ENCODE measurements at places on chromosomes 12 and 14.

DNA sequence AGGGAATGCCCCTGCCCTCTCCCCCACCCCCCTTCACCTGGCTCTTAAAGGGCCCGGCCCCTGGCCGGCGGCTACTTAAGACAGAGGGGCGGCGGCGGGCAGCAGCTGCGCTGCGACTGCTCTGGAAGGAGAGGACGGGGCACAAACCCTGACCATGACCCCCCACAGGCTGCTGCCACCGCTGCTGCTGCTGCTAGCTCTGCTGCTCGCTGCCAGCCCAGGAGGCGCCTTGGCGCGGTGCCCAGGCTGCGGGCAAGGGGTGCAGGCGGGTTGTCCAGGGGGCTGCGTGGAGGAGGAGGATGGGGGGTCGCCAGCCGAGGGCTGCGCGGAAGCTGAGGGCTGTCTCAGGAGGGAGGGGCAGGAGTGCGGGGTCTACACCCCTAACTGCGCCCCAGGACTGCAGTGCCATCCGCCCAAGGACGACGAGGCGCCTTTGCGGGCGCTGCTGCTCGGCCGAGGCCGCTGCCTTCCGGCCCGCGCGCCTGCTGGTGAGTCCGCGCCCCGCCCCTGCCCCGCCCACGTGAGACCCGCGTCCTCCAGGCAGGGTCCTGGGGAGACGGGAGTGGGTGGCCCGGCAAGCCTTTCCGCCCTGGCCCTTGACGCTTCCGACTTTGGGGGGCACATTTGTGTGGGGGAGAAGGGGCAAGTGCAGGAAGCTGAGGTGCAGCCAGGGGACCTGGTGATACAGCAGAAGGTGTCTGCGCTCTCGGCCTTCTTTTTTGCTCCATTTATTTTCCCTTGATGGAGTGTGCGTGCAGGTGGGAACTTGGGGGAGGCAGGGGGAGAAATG, at the start of gene IGFBP6:
IGFBP6 (plus strand) TSS at position 104 of the 790 bp plus-strand sequence; CDS start at position 155, 51 bp downstream.
- peak; percentile 46 for DNase-seq

DNA sequence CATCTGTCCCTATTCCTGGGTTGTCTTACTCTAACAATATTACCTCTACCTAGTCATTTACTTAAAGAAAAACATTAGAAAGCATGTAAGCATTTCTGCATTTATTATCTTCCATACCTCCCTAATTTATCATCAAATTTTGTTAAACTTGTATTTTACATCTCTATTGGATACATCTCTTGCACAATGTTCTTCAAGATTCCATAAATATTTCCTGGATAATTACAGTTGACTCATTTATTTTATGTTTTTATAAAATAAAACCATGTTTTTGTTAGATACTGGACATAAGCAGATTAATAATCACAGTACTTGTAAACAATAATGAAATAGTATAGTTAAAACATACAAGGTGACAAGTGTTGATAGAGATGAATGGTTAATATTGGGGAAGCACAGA, 209.0 kb downstream of the TMTC3 start:
- no peak for DNase-seq

DNA sequence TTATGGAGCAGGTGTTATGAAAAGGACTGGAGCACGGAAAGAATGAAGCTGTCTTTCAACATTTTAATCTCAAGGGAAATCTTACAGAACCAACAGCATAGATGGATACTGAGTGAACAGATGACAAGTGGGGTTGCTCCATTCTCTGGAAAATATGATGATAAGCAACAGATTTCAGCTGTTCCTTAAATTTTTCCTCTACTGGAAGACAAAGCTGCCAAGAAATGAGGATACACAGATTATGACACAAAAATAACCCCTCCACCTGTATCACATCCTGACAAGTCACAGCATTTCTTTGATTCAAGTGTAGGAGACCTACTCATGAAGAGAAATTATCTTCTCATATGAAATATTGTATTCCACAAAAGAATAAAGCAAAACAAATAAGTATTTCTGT, 13.0 kb upstream of the TMTC2 start:
- DNase-seq, result no peak

DNA sequence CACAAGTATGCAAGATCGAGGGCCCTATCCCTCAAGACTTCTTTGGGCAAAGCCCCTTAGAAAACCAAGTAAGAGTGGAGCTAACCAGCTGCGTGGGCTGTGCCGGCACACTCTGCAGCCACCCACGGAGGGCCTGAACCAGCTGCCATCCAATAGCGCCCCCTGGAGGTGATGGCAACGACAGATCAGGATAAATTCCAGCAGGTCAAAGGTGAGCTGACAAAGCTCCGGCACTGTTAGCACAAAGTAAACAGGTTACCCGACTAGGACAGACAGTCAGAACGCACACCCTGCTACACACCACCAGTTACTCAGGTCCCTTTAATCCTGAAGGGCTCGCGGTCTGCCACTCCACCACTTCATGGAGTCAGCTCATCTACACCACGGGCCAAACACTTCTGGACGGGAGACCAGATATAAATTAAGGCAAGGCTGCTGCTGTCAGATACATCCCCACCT, 4.9 kb downstream of the ZBTB39 start:
- peak; percentile 72 for DNase-seq

DNA sequence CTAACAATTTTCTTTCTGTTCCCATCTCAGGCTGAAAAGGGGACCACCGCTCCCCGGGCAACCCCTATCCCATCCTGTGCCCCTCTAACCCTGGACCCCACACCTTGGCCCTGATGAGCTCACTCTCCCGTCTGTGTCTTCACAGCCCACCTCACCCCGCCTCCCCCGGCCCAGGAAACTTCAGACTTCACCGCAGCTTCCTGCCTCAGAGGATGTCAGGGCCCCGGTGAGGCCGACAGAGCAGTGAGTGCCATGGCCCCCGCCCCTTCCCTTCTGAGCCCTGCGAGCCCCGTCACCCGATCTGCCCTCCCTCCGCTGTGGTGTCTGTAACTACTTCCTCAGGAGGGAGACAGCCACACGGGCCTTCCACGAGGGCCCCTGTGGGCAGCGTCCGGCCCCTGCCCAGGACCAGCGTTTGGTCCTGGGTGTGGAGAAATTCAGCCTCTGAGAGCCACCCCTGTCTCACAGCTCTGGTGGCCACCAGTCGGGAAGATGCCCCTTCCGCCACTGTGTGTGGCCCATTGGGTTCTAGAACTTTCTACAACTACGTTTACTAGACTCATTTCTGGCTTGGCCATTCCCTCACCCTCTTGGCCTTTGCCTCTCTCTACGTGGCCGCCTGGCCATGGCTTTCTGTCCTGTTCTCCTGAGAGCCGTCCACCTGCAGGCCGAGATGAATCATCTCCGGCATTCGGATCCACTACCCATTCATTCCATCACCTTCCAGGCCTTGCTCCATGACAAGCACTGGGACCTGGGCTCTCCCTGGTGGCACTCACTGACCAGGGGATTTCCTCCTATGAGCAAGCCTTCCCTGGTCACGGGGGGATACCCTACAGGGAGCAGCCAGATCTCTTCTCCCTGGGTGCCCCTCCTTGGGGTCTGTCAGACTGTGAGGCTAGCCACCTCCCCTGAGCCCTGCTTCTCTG, 3.4 kb downstream of the RHOF start:
- DNase-seq, result peak; percentile 85

- no peak for DNase-seq
These were observed 8.3 kb upstream of the SP7 start for GRCh38 chr12:53344487-53344823.

DNA sequence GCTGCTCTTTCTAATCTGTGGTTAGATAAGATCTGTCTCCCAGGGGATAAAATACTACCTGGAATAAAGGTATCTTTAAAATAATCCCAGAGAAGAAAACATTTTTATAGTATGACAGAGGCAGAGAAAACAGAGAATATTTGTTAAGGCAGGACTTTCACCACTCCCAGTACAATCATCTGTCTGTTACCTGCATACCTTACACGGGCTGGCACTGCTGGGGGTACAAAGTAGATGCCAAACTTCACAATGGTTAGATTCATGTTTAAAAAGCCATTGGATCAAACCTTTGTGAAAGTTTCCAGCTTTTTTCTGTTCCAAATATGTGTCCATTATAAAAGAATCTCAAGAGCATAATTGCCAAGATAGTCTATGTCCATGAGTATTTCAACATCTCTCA, 273.6 kb upstream of the BTG1 start:
- no peak for DNase-seq

DNA sequence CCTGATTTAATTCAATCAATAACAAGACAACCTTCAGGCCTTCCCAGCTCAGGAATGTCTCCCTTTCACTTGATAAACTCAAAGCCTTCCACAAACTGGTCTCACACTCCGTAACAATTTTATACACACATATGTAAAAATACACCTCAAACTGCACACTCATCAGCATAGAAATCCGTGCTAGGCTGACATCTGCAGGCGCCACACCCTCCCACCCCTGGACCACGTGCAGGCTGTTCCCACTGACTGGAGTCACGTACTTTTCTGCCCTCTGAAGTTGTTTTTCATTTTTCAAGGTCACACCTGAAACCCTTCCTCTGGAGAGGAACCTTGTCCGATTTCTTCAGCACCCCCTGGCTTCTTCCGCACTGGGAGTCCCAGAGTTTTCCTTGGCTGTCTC, 27.6 kb downstream of the FBXO21 start:
- no peak for DNase-seq

- peak; percentile 53 for DNase-seq
These were observed 109.4 kb upstream of the ATF7IP start for GRCh38 chr12:14256121-14256520.

GRCh38 chr12:49121047-49121696, 10.0 kb downstream of the TUBA1B start:
- peak; percentile 83 for DNase-seq

- peak; percentile 72 for DNase-seq
These were observed 320.6 kb downstream of the RAD51B start for GRCh38 chr14:68140076-68140741.

DNA sequence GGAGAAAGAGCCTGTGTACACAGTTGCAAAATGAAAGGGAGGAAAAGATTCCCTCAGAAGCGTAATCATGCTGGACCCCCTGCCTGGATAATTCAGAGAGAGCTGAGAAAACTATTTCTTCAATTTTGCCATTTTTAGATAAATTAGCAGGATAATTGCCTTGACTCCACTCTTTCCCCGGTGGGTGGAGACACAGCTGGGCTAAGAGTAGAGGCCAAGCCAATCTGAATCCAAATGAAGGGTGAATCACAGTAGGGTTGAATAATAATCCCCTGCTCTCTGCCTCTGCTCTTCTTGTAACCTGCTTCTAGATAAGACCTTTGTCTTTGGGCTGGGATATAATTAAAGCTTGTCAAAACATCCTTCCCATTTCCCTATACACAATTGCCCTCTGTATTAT, 150.1 kb downstream of the CAPZA3 start:
- DNase-seq, result no peak

DNA sequence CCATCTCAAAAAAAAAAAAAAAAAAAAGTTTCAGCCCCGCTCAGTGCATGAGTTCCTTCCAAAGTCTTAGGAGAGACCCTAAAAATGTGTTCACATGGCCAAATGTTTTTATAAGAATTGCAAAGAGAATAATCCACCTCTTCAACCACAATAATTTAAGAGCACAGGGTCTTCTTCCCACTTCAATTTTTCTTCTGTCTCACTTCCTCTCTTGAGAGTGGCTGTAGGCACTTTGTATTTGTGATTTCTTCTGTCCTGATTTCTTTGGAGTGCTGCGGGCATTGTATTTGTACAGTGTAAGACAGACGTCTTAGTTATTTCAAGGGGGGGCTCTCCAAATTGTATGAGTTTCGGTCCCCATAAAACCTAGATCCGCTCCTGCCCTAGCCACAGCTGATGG, 58.3 kb downstream of the C12orf56 start:
- DNase-seq, result no peak

DNA sequence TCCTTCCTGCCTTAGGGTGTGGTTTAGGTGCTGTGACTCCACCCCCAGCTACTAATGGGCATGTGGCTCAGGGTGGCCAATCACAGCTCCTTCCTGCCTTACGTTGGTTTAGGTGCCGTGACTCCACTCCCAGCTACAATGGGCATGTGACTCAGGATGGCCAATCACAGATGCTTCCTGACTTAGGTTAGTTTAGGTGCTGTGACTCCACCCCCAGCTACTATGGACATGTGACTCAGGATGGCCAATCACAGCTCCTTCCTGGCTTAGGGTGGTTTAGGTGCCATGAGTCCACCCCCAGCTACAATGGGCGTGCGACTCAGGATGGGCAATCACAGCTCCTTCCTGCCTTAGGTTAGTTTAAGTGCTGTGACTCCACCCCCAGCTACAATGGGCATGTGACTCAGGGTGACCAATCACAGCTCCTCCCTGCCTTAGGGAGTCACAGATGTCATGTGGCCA, 163.9 kb downstream of the TBX5 start:
- DNase-seq, result no peak

DNA sequence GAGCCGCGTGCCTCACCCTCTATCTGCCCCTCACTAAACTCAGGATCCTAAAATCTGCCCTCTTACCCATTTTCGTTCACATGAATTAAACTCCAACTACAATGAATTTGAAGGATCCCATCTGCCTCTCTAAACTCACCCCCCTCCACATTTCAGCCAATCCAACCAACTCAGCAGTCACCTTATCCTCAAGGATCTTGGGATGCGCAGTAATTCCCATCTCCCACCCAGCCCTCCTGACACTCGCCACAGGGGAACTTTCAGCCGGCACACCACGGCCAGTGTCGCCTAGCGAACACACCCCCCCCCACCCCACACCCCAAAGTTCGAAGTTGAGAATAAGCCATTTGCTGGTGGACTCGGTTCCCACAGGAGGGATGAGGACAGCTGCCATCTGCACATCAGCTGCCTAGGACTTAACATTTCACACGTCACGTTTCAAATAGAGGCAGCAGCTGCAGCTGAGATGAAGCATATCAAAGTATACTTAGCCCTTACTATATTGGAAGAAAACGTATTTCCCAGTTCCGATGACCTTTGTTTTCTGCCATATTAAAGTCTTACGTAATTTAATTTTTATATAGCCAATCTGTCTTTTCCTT, 8.7 kb upstream of the SELPLG start:
- no peak for DNase-seq

DNA sequence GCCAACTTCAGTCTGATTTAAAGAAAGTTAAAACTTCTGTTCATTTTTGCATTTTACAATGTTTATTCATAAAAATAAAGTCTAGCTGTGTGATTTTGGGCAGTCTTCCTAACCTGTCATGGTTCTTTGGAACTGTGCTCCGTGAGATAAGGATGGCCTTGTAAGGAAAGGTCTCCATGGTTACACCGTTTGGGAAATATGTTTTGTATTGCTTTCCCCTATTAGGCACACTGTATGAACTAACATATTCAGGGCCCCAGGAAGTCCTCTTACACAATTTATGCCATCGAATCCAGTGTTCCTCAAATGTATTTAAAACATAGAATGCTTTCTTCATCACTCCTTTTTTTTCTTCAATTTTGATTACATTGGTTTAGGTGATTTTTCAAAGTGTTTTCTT, 54.5 kb downstream of the APAF1 start:
- DNase-seq, result no peak
